ENCODE measurements at places on chromosomes 4 and X.

DNA sequence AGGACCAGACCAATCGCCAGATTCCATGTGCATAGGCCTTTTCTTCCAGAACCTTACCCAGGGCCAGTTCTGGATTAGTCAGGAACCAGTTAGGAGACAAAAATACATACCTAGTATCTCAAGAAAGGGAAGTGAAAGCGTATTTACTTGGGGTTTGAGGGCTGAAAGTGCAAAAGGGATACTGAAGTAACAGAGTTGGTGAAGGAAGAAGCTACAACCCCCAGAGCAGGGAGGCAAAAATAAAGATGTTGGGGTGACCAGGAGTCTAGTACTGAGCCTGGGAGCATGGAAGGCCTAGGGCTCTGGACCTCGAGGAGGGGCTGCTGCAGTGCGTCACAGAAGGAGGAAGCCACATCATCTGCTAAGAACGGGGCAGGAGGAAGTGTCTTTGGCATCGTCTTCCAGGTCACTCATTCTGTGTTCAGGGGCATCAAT, 38.3 kb downstream of the TKTL1 start:
- H3K27ac ChIP-seq, result no peak overlapping the region
- H3K27me3 ChIP-seq, result no peaks in the 10 kb centered on the region
- no peak for DNase-seq
- H3K4me1 ChIP-seq, result no peaks in the 10 kb centered on the region
- no peak overlapping the region for H3K4me3 ChIP-seq
- no peaks in the 10 kb centered on the region for H3K36me3 ChIP-seq

GRCh38 chr4:7747062-7747385, 192.6 kb downstream of the AFAP1 start:
- no peaks in the 10 kb centered on the region for H3K27me3 ChIP-seq
- H3K4me3 ChIP-seq, result no peak overlapping the region
- H3K27ac ChIP-seq, result no peak overlapping the region
- H3K4me1 ChIP-seq, result no peaks in the 10 kb centered on the region
- peak; percentile 19 for DNase-seq

GRCh38 chr4:145808021-145808650, 128.2 kb downstream of the C4orf51 start:
- no peak overlapping the region for H3K27ac ChIP-seq
- H3K4me3 ChIP-seq, result no peak overlapping the region
- H3K36me3 ChIP-seq, result no peaks in the 10 kb centered on the region
- no peaks in the 10 kb centered on the region for H3K4me1 ChIP-seq
- no peak for DNase-seq

DNA sequence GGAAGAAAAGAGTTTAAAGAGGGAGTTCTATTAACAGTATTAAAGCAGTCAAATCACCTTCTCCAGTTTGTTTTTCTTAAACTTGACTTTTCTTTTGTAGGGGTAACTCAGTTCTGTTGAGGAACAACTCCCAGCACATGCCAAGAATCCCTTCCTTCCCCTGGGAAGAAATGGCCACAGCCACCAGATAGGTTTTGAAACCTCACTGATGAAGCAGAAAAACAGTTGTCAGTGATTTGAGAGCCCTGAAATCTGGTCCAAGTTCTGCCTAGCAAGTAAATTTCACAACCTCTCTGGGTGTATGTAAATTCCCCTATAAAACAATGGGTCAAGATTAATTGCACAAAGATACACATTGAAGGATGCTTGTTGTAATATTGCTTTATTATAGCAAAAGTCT, 167.1 kb downstream of the DHX15 start:
- no peaks in the 10 kb centered on the region for H3K27me3 ChIP-seq
- H3K36me3 ChIP-seq, result no peaks in the 10 kb centered on the region
- no peak overlapping the region for H3K4me3 ChIP-seq
- no peak overlapping the region for H3K27ac ChIP-seq
- no peak for DNase-seq
- no peaks in the 10 kb centered on the region for H3K4me1 ChIP-seq

GRCh38 chr4:61877893-61878292, 677.8 kb downstream of the ADGRL3 start:
- H3K4me3 ChIP-seq, result no peak overlapping the region
- H3K4me1 ChIP-seq, result no peaks in the 10 kb centered on the region
- H3K27ac ChIP-seq, result no peak overlapping the region
- H3K27me3 ChIP-seq, result no peaks in the 10 kb centered on the region

DNA sequence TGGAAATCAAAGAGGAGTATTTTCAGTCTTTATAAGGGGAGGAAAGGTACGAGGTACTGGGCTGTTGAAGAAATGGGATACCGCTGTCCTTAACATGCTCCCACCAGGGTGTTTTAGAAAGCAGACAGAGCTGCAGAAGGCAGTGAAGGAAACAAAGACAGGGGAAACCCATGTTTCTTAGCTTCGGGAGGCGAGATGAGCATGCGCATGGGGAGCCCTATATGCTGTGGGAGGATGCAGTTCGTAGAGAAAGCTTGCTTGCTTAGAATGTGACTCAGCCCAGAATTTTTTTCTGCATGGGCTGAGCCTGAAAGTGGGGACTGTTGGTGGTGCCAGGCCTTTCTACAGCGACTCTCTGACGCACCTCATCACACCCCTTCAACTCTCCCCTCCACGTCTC, 28.8 kb upstream of the SCOC start:
- no peak for DNase-seq
- H3K4me1 ChIP-seq, result no peaks in the 10 kb centered on the region
- no peak overlapping the region for H3K27ac ChIP-seq
- H3K36me3 ChIP-seq, result no peaks in the 10 kb centered on the region

DNA sequence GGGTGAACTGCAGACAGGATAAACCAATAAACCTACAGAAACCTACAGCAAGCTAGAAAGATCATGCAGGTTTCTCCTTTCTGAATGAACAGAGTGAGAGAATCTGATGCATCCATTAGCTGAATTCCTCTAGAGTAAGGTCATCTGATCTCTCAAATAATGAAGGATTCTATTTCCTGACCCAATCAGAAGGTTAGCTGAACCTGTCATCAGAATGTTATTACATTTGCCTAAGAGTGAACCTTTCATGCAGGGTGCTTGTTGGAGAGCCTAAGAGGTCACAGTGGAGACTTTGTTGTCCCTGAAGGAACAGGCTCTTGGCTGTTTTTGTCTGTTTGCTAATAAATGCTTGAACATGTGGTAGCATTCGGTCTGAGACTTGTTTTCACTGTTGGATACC, 24.0 kb downstream of the MEPE start:
- no peak overlapping the region for H3K4me3 ChIP-seq
- no peaks in the 10 kb centered on the region for H3K36me3 ChIP-seq
- no peak overlapping the region for H3K27ac ChIP-seq

DNA sequence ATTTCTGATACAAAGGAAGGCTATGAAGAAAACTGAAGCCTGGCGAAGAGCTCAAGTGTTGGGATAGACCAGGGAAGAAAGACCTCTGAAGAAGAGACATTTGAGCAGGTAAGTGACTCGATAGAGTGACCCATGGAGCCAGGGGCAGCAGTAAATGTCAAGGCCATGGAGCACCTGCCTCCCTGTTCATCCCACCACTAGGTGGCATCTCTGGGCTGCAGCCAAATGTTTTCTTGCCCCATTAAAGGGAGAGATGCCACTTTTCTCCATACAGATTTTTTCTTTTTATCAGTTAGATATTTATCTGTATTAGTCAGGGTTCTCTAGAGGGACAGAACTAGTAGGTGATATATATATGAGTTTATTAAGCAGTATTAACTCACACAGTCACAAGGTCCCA, 4.9 kb upstream of the ZNF81 start:
- H3K4me3 ChIP-seq, result no peak overlapping the region
- no peaks in the 10 kb centered on the region for H3K36me3 ChIP-seq
- no peaks in the 10 kb centered on the region for H3K27me3 ChIP-seq
- DNase-seq, result no peak
- H3K27ac ChIP-seq, result no peak overlapping the region

- DNase-seq, result no peak
- no peak overlapping the region for H3K27ac ChIP-seq
- H3K27me3 ChIP-seq, result no peaks in the 10 kb centered on the region
- no peak overlapping the region for H3K4me3 ChIP-seq
- no peaks in the 10 kb centered on the region for H3K4me1 ChIP-seq
Measured at GRCh38 chrX:2715066-2715600, 24.0 kb downstream of the CD99 start.

GRCh38 chrX:36978886-36979285, 29.3 kb upstream of the FAM47C start:
- no peaks in the 10 kb centered on the region for H3K36me3 ChIP-seq
- no peak overlapping the region for H3K27ac ChIP-seq
- no peak overlapping the region for H3K4me3 ChIP-seq
- no peak for DNase-seq

GRCh38 chrX:3166670-3167455, 125.6 kb downstream of the ARSF start:
- no peak for DNase-seq
- H3K4me3 ChIP-seq, result no peak overlapping the region
- H3K27me3 ChIP-seq, result no peaks in the 10 kb centered on the region
- H3K27ac ChIP-seq, result no peak overlapping the region
- no peaks in the 10 kb centered on the region for H3K36me3 ChIP-seq

- DNase-seq, result no peak
- no peak overlapping the region for H3K4me3 ChIP-seq
- no peaks in the 10 kb centered on the region for H3K27me3 ChIP-seq
- H3K4me1 ChIP-seq, result no peaks in the 10 kb centered on the region
- no peak overlapping the region for H3K27ac ChIP-seq
Measured at GRCh38 chr4:66750273-66750672, 795.0 kb downstream of the CENPC start.

DNA sequence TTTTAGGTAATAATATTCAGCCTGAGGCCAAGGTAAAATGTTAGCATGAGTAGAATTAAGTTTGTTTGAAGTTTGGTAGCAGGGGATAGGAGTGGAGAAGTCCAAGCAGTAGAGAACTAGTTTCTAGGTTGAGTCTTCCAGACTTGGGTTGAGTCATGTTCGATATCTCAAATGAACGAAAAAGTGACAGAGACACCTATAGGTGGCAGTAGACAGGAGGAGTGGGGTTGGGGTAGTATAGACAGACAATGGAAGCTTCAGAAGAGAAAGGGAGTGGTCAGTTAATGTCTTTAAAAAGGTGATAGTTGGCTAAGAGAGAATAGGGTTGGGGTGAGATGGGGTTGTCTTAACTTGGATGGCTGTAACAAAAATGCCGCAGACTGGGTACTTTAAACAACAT, 58.7 kb upstream of the EMCN start:
- no peaks in the 10 kb centered on the region for H3K36me3 ChIP-seq
- H3K27me3 ChIP-seq, result no peaks in the 10 kb centered on the region
- no peaks in the 10 kb centered on the region for H3K4me1 ChIP-seq
- no peak overlapping the region for H3K27ac ChIP-seq
- no peak for DNase-seq

GRCh38 chr4:27524224-27524623, 663.6 kb downstream of the STIM2 start:
- no peak for DNase-seq
- no peaks in the 10 kb centered on the region for H3K4me1 ChIP-seq
- no peaks in the 10 kb centered on the region for H3K36me3 ChIP-seq
- no peaks in the 10 kb centered on the region for H3K27me3 ChIP-seq
- no peak overlapping the region for H3K4me3 ChIP-seq

GRCh38 chr4:22055954-22056353, 107.4 kb upstream of the KCNIP4 start:
- DNase-seq, result no peak
- H3K4me3 ChIP-seq, result no peak overlapping the region
- H3K27me3 ChIP-seq, result no peaks in the 10 kb centered on the region
- no peaks in the 10 kb centered on the region for H3K4me1 ChIP-seq
- H3K27ac ChIP-seq, result no peak overlapping the region

DNA sequence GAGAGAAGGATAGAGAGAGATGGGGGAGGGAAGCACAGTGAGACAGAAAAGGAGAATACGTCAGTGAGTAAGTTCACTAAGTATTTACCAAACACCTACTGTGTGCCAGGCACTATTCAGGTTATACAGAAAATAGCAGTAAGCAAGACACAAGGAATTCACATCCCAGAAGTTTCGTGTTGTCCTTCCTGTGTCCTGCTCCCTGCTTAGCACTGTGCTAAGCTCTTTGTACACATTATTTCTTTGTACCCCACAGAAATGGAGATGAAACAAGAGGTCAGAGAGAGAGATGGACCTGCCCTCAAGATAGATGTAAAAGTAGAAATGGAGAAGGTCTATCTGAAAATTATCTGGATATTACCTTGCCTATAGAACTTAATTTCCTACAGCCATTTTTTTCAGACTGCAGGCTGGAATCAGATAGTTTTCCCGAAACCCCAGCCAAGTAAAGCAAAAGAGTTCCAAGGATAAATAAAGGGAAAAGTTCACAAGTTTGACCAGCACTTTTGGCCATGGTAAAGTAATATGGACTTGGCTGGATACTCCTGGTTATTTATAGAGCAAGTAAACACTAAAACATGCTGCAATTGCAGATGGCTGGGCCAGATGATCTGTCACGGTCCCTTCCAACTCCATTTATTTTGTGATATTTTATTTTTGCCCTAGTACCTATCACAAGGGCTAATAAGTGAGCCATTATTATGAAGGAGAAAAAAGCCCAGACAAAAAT, 353.7 kb upstream of the SLC7A11 start:
- DNase-seq, result no peak
- H3K27me3 ChIP-seq, result no peaks in the 10 kb centered on the region
- peak overlapping the region; percentile 56 for H3K27ac ChIP-seq
- peaks cover 2% of the 10 kb centered on the region for H3K4me1 ChIP-seq

DNA sequence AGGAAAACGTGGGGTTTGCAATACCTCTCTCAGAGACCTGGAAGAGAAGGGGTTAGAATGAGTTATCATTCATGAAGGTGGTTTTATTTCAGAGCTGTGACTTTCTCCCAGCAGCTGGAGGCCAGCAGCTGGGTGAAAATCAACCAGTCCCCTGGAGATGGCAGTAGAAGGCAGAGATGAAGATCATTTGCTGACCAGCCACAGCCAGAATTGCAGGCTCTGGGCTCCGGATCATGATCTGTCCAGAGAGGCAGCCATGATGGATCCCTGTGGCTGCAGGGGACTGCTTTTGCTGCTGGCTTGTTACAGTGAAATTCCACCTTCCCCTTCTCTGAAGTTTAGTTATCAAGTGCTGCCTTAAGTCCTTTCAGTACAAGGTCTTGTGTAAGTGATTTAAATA, 46.9 kb upstream of the TAB3 start:
- H3K4me1 ChIP-seq, result no peaks in the 10 kb centered on the region
- DNase-seq, result no peak
- no peaks in the 10 kb centered on the region for H3K27me3 ChIP-seq
- H3K36me3 ChIP-seq, result no peaks in the 10 kb centered on the region
- no peak overlapping the region for H3K4me3 ChIP-seq

- no peaks in the 10 kb centered on the region for H3K36me3 ChIP-seq
- no peak overlapping the region for H3K27ac ChIP-seq
- H3K27me3 ChIP-seq, result no peaks in the 10 kb centered on the region
- no peak for DNase-seq
Measured at GRCh38 chr4:89221167-89221867, 86.3 kb downstream of the GPRIN3 start.

GRCh38 chrX:119042996-119043395, 29.8 kb upstream of the CT47C1 start:
- no peak overlapping the region for H3K4me3 ChIP-seq
- no peaks in the 10 kb centered on the region for H3K4me1 ChIP-seq
- no peaks in the 10 kb centered on the region for H3K27me3 ChIP-seq

DNA sequence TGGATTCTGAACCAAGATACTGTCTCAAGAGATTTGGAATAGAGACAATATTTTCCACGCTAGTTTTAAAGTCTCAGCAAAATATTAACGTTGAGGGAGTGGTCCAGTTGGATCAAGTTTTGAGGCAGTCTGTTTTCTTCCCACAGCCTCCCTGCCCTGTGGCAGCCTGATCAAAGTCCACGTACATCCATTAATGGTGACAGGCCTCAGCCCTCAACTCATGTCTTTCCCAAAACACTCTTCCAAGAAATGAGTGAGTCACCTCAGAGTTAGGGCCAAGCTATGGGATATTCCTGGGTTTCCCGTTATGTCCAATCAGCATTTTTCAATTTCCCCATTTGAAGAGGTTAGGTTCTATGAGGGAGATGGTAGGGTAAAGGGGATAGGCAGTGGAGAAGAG, 28.5 kb downstream of the EGFL6 start:
- no peak for DNase-seq
- no peaks in the 10 kb centered on the region for H3K36me3 ChIP-seq
- H3K27me3 ChIP-seq, result no peaks in the 10 kb centered on the region
- H3K4me3 ChIP-seq, result no peak overlapping the region
- H3K27ac ChIP-seq, result no peak overlapping the region
